ENCODE measurements at places on chromosomes 6 and 20. TPM values are rescaled to one million over a fixed set of nuclear protein-coding genes. Genes with fewer than 3 reads are reported as not detected.

DNA sequence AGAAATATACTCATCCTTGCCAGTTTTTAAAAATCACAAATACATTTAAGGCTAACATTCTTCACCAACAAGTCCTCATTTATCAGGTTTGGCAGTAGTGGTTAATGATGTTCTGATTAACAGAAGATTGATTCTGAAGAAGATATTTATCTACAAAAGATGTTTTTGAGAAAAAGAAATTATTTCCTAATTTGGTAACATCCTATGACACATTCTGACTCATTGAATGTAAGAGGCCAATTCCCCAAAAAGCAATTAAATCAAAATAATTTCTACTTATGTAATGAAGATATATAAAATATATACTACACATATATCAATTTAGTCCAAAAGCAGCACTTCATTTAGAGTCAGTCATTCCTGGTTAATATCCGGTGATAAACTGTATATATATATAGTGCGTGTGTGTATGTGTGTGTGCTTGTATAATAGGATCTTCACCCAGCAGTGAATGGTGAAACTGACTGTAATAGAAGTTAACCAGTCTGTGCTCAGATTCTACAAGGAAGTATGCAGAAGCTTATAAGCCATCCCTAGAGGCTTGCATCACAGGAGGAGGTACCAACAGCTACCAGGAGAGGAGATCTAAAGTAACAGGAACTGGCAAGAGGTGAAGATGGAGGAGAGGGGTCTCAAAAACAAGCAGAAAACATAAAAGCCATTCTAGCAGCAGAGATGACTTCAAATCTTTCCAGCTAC lies 82.9 kb upstream of the MARCKS start:
- no peak for DNase-seq

DNA sequence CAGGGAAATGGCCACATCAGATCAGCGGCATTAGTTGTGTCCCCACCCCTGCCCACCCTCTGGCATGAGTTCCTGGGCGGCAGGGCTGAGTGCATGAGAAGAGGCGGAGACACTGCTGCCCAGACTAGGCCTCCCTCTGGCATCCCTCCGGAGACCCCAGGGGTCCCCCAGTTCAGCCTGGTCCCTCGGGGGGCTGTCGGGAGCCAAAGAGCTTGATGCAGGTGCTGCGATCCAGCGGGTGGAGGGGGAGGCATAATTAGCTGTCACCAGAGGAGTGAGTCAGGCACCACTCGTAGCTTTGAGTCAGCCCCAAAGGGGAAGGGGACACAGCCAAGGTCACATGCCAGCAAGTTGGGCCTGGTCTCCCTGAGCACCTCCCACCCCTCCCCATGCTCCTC lies 34.5 kb downstream of the DLGAP4 start:
- DNase-seq = no peak

DNA sequence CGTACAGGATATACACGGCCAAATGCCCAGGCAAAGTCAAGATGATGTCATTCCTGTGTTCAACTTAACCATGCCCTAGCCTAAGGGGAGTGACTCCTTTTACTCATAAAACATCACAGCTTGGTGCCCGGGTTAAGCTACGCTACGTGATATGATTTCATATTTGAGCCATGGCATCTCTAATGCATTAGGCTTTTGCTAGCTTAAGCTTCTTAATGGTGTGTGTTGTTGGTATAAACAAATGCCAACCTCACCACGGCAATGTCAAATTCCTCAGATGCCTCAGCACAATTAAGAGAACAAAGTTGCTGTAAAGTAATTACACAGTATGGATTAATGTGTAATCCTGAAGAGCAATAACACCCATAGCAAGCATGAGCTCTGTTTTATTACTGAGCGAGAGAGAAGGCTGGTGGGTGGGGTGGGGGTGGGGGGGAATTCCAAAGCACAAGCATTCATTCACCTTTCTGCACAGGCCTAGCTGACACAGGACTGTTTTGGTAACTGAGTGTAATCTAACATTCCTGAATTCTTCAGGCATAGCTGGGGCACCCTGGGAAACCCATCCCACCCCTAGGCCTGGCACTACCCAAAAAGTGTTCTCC lies 44.7 kb upstream of the CNKSR3 start:
- DNase-seq = no peak

GRCh38 chr6:34672657-34673043 lies 23.9 kb downstream of the ILRUN start:
- no peak for DNase-seq

- DNase-seq = no peak
Observed at GRCh38 chr6:67881706-67882065, 753.4 kb upstream of the ADGRB3 start.

DNA sequence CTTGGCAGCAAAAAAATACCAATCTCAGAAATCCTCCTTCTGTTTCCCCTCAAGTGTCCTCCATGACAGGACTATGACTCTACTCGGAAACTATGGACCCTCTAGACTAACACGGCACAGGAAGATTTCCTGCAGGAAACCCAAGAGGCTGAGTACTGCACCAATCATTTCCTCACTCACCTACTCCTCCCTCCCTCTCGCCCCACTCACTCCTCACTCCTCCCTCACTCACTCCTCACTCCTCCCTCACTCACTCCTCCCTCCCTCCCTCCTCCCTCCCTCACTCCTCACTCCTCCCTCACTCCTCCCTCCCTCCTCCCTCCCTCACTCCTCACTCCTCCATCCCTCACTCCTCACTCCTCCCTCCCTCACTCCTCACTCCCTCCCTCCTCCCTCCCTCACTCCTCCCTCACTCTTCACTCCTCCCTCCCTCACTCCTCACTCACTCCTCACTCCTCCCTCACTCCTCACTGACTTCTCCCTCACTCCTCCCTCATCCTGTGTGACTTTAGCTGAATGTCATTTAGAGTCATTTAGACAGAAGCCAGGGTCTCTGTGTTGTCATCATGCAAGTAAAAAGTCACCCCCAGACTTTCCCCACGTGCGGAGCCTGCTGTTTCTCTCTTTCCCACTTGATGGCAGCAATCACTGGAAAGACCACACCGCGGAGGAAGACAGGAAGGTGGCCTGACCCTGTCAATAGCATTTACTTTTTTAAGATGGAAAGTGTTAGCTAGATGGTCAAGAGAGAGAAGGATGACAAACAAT lies 226.8 kb upstream of the PDE10A start:
- peak; percentile 87 for DNase-seq

DNA sequence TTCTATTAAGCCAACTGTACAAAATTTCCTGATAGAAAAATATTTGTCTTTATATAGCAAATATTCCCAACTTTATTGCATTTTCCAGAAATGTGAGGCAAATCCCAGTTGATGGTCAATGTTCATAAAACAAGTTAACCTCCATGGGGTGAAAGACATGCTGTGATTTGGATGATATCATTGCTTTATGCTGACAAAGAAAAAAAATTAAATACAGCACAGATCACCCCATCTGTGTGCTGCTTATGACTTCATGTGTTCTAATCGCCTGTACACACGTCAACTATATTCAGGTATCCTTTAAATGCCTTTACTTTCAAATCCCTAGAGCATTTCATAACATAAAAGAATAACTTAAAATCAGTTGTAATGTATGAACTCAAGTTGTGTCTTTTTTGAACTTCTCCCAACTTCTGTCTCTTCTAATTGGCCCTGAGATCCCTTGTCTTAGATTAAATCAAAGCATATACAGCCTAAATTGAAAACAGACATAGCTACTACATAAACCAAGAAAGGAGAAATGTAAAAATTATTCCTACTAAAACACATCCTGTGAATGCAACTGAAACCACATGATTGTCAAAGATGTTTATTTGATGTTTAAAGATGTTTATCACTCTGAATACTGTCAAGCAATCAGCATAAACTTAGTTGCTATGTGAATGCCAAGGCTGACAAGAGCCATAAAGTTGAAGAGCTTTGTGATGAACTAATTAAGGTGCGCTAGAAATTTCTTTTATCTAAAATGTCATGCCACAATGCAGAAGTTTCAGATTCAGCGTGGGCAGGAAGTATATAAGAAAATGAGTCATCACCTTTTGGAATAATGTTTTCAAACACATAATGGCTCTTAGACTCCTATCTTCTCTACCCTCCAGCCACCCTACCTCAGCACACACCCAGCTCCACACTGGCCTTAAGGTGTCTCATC lies 68.7 kb downstream of the FILIP1 start:
- DNase-seq = no peak

GRCh38 chr6:4587171-4587570 lies 189.0 kb upstream of the CDYL start:
- DNase-seq = no peak

GRCh38 chr6:33571637-33572316 lies 8.3 kb downstream of the BAK1 start:
- DNase-seq = no peak

DNA sequence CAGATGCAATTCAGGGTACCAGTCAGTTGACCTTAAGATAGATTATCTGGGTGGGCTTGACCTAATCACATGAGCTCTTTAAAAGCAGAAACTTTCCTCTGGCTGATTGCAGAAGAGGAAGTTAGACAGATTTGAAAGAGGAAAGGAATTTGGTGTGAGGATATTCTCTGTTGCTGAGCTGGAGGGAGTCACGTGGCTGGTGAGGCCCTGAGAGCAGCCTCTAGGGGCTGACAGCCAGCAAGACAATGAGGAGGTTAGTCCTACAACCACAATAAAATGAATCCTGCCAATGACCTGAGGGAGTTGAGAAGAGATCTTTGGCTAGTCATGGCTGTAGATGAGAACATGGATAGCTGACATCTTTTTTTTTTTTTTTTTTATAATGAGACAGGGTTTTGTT lies 87.0 kb upstream of the B3GAT2 start:
- no peak for DNase-seq

DNA sequence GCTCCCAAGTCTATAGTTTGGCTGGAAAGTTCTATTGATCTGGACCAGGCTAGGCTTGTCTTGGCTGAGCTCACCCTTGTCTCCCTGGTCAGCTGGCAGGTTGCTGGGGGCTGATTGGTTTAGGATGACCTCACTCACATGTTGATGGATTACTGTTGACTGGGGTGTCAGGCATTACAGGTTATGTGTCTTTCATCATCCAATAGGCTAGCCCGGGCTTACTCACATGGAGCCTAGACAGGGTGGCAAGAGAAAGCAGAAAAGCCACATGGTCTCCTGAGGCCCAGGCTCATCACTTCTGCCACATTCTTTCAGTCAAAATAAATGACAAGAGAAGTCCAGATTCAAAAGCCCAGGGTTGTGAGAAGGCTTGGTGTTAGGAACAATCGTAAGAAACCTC lies 103.5 kb downstream of the BFSP1 start:
- DNase-seq = no peak

DNA sequence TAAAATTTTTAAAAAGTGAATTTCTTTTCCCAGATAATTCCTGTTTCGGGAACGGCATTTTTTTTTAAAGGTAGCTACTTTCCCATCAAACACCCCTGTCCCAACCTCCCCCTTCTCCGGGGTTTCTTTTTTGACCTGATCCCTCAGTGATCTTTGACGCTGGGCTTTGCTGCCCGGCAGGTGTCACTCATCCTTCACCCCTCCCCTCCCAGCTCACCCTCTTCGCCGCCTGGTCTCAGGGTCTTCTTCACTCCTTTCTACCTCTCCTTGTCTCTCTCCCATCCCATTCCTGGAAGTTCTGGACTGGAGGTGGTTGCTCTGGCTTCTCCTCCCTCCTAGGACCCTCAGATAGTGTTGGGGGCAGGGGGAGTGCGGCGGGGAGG lies 329 bp upstream of the GPR6 start:
- no peak for DNase-seq

DNA sequence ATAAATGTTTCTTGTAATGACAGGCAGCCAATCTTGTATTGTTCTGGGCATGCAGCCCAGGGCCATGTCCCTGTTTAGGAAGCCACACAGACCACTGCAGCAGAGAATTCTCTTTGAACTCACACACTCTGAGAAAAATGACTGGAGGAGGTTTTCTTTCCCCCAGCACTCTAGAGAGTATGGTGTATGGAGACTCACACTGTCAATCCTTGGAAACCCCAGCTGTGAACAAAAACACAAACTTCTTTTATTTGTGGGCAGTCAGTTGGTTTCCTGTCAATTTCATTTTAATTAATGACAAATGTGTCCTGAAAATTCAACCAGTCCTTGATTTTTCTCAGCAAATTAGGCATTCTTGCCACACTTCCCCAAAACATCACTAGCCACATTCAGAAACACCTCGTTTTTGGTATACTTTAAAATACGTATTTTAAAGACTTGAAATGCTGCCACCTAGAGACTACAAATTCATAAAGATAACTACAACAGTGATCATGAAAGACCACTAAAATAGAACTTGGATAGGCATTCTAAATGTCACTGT lies 52.9 kb upstream of the UFL1 start:
- no peak for DNase-seq

- no peak for DNase-seq
Observed at GRCh38 chr6:10999994-11000393, 44.1 kb downstream of the ELOVL2 start.

GRCh38 chr6:168711049-168711640 lies 270.2 kb downstream of the SMOC2 start:
- DNase-seq = no peak

GRCh38 chr6:26122793-26123674 lies 35.8 kb downstream of the HFE start:
- peak; percentile 95 for DNase-seq

DNA sequence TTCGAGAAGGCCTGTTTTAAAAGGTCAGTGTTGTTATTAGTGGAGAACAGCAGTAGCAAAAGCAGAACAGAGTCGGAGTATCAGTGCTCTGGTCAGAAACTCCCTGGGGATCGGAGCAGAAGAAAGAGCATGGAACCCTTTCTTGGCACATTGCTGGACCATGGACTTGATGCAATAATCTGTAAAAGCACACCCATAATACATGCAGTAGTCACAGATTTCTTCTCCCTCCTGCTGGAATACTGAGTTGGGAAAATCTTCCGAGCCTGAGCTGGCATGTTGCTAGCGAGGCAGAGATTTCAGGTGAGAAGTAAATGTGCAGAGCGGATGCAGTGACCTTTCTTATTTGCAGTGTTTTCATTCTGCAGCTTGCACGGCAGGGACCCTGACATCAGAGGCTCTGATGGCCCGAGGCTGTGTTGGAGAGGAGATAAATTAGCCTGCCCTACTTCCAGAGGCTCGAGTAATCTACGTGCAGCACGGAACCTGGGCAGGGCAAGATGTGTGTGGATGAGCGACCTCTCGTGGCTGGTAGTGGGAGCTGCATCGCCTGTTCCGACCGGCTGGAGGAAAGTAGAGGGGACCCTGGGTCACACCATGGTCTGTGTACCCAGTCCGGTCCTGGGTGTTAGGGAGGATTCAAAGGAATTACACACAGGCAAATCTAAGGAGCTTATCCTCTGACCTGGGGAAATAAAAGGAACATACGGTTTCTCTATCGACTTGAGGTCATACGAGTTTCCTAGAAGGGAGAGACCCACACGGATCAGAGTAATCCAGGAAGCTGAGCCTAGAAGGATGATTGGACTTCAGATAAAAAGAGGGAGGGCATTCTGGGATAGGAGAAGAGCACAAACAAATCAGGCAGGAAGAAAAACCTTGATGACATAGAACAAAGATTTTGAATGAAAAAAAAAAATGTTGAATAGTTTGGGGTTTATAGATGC lies 137.0 kb upstream of the STMND1 start:
- DNase-seq = peak; percentile 96

The PRELID3B gene
- total RNA-seq = 47.0 TPM

The KIAA0408 gene
- total RNA-seq = 0.64 TPM

The SLC29A1 gene
- 116 TPM for total RNA-seq

The PEX3 gene
- total RNA-seq = 30.0 TPM

The CAGE1 gene
- 0.11 TPM for total RNA-seq

The NOX3 gene
- total RNA-seq = not detected

The MOG gene
- total RNA-seq = 0.45 TPM

The C6orf15 gene
- total RNA-seq = not detected

All from endodermal cell (in vitro differentiated cells).